NCI-H82 (cell line): ENCODE measurements at places on chromosomes 5 and 9.
A peak's percentile ranks its signal among the peaks of the same experiment; 100 is the strongest.

DNA sequence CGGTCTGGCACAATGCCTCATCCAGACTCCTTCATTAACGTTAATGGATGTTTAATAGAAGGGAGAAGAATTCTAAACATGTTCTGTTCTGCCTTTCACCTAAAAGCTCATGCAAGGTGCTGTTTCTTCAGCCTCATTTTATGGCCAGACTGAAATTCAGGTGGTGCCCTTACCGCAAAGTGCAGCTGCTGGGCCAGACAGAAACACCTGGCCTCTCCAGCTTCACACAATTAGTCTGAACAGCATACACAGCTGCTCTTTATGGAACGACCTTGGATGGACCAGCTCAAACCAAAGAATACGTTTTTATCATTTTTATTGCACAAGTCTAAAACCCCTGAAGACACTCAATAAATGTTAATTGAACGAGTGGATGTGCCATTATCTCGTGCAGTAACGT lies 4.6 kb downstream of the SNCAIP start:
- no peak for DNase-seq

- peak; percentile 88 for DNase-seq
These were observed 10.0 kb downstream of the S1PR3 start for GRCh38 chr9:89000973-89001916.

DNA sequence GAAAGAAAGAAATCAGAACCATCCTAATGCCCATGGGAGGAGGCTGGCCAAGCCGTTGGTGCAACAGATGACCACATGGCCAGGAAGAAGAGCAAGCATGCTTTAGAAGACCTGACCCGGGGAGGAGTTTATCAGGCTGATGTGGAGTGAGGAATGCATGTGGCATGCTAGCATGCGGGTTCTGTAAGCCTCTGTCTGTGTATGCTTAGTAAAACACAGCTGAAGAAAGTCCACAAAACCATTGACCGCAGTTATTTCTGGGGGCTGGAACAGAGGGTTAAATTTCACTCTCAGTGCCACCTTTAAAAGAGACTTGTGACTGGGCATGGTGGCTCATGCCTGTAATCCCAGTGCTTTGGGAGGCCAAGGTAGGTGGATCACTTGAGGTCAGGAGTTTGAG lies 19.1 kb downstream of the GFI1B start:
- DNase-seq: no peak

- DNase-seq: no peak
These were observed 68.6 kb downstream of the RFX3 start for GRCh38 chr9:3457175-3457574.

DNA sequence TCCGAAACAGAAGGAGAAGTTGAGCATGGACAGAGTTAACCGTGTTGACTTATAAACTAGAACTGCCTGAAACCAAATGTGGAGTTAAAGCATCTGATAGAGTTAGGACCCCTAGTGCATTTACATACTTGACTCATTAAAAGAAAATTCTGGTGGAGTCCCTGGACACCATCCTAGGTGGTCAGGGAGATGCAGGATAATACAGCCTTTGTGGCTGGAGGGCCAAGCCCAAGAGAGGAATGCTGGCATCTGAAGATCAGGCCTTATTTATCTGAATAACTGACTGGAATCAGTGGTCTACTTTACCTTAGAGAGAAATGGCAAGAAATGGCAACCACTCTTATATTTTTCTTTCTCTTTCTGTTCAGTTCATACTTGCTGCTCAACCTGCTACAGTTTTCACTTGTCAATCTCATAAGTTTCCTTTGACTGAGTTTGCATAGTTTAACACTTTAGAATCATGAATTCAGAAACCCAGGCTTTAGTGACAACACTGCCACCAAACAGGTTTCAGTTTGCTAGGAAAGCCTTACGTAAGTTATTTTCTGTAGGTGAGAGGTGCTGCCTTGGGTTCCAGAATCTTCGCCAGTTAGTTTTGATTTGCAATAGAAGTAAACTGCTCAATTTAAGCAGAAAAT lies 10.2 kb downstream of the CMYA5 start:
- no peak for DNase-seq

GRCh38 chr9:93501406-93501805 lies 48.0 kb upstream of the FAM120AOS start:
- DNase-seq: no peak

GRCh38 chr5:67200809-67201562 lies 4.4 kb upstream of the CD180 start:
- DNase-seq: no peak

DNA sequence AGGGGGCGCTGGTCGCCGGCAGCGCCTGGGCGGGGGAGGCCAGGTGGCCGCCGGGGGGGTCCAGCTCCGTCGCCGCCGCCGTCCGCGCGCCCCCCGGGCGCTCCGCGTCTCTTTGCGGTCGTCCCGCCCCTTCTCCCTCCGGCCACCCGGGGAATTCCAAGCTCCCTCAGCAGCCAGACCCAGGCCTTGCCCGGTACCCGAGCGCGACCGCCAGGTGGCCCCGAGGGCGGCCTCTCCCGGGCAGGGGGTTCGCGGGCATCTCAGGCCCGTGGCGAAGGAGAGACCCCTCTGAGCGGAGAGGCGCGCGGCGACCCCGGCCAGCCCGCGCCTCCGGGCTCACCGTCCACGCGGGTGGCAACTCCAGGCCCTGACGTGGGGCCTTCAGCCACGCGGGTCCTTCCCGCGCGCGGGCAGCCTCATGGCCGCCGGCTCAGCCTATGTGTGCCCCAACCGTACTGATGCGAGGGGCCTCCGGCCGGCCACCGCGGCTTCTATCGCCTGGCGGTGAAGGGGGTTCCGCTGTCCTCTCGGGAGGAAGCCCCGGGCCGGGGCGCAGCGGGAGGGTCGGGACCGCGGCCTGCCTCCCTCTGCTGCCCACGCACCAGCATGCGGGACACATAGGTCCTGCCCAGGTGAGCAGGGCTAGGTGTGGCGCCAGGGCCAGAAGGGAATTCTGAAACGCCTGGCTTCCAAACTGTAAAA lies 529 bp upstream of the NRARP start:
- DNase-seq: peak; percentile 42

- no peak for DNase-seq
These were observed 23.5 kb downstream of the FAM114A2 start for GRCh38 chr5:154015071-154015693.

DNA sequence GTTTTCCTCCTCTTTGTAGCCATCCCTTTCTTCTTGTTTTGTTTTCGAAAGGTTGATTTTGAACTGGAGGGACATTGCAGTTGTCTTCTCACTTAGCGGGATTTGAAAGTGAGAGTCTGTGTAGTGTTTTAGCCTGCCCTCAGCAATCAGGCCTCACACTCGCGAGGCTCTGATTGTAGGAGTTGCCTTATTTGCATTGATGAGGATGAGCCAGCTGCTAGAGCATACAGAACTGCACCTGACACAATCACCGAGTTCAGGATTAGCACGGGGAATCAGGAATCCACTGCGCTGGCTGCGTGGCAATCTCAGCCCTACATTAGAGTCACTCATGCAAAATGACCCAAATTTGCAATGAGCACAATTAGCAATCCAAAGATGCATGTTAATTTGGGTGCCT lies 122.5 kb upstream of the TMEM161B start:
- peak; percentile 75 for DNase-seq

DNA sequence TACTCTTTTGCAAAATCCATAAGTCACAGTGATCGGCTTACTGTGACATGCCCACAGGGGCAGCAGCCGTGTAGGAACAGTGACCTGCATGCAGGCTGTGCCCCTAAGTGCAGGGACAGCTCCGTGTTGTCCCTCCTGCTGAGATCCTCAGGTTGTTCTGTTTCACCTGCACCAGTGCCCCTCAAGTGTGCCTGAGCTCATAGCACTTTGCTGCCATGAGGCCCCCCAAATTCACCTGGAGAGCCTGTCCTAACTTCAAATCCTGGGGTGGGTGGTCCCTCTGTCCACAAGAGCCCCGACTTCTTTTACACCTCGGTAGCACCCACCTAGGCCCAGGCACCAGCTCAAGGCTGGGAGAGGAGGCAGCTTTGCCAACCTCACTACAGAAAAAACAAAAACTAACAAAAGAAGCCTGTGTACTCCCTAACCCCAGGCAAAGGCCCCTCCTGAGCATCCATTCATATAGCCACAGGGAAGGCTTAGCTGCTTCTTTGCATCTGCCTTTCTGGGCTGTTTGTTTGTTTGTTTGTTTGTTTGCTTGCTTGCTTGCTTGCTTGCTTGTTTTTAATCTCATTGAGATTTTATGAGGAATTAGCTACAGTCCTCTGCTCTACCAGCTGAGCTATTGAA lies 214.5 kb downstream of the AUH start:
- no peak for DNase-seq

- peak; percentile 6 for DNase-seq
These were observed 169.6 kb downstream of the ADCY2 start for GRCh38 chr5:7565559-7565958.

DNA sequence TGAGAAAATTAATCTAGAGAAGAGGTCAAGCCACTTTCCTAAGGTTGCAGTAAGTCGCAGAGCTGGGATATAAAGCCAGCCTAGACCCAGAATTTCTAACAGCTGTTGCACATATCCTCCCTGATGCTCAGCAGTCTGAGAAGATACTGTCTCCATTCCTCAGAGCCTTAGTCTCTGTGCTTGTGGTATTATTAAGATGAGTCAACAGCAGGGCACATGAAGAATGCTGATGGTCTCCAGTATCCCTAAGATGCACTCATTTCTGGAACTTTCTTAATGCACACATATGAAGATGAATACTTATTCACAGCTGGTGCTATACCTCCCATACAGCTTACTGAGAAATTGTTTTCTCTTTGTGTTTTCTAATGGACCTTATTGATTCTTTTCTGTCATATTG lies 32.5 kb downstream of the SGCD start:
- DNase-seq: peak; percentile 75

- DNase-seq: peak; percentile 36
These were observed 205.1 kb upstream of the MRPS30 start for GRCh38 chr5:44603496-44604272.

GRCh38 chr9:16921855-16922254 lies 51.4 kb upstream of the BNC2 start:
- DNase-seq: no peak

DNA sequence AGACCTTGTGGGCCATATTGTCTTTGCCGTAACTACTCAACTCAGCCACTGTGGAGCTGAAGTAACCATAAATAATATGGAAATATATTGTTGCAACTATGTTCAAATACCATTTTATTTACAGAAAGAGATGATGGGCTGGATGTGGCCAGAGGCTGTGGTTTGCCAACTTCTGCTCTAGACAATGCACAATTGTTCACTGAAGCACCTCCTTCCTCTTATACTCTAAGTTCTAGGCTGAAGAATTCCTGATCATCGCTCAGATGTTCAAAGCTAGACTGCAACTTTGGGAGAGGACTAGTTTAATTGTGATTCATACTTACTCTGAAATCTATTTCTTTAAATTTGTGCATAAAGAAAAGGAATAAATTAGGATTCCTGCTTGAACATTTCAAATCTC lies 245.0 kb downstream of the TAF11L14 start:
- DNase-seq: no peak

DNA sequence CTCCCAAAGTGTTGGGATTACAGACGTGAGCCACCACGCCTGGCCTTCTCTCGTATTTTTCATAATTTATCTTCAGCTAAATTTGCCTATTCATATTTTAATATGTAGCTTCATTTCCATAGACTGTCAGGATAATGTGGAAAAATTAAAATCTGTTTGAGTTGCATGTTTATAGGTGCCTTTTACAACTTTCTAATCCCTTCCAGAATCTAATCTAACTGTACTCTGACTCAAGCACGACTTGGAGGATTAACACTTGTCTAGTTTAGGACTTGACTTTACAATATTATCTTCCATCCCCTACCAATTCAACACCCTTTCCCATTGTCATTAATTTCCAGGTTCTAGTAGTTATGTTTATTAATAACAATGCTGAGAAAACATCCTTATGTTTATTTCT lies 1761.5 kb downstream of the MAT2B start:
- DNase-seq: no peak

DNA sequence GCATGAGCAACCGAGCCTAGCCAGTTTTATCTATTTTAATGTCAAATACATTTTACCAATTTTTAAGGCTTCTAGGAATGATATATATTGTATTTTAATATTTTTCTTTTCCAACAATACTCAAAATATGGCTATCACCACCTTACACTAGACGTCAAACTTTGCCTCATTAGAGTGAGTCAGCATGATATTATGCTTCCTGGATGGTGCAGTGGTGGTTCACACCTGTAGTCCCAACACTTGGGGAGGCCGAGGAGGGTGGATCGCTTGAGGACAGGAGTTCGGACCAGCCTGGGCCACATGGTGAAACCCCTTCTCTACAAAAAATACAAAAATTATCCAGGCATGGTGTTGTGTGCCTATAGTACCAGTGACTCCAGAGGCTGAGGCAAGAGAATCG lies 7.3 kb upstream of the CDC14B start:
- no peak for DNase-seq

DNA sequence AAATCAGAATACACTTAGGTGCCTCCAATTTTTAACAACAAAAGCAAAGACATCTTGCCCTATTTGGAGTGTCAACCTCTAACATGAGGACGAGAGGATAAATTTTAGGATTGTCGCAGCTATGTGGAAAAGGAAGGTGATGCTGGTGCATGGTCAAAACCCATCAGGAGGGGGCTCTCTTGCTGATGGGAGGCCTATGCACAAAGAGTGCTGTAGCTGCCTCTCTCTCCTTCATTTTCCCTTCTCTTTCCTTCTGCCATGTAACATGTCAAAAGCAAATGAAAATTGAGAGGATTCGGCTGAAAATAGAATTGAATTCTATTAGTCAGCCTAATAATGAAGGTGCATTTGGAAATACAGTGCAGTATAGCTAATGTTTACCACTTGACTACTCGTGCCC lies 578.7 kb upstream of the ZNF462 start:
- DNase-seq: peak; percentile 70

- no peak for DNase-seq
These were observed 2223.1 kb upstream of the C9orf72 start for GRCh38 chr9:29796291-29796952.

DNA sequence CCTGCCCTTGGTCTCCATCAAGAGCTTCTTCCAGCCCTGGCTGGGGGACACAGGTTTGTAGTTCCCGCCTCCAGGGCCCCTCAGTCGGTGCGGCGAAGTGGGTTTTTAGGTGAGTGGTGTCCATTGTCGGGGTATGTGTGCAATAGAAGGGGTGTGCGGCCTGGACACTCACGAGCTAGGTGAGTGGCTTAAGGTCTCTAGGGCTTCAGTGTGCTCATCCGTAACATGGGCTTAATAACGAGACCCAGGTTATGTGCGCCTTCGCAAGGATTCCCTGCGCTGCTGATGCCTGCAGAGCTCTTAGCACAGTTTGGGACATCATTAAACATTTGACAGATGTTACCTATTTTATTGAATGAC lies 656 bp downstream of the CEP78 start:
- DNase-seq: peak; percentile 72

- no peak for DNase-seq
These were observed 123.0 kb downstream of the COL23A1 start for GRCh38 chr5:178467205-178467567.
